ENCODE measurements at places on chromosomes 16 and 17. TPM values are rescaled to one million over a fixed set of nuclear protein-coding genes. Genes with fewer than 3 reads are reported as not detected.

GRCh38 chr17:78433013-78433727 lies 54.7 kb downstream of the PGS1 start:
- H3K36me3 ChIP-seq: no peaks in the 10 kb centered on the region
- DNase-seq: no peak
- no peaks in the 10 kb centered on the region for H3K27me3 ChIP-seq
- H3K4me3 ChIP-seq: no peak overlapping the region

DNA sequence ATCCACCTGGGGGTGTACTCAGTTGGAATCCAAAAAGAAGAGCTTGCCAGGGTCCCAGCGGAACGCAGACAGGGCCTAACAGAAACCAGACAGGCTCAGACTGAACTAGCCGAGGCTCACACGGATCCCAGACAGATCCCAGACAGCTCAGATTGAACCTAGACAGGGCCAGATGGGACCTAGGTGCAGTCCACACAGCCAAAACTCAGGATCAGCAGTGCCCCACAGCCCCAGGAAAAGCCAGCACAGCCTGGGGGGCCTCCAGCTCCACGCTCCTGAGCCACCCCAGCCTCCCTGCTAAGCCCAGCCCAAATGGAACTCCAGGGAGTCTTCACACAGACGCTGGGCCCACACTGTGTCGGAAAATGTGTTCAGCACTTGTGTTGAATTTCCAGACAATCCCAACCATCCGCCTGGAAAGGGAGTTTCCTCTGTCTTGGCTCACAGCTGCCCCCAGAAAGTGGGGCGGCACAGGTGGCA lies 7.5 kb downstream of the STX1B start:
- no peak for DNase-seq
- no peaks in the 10 kb centered on the region for H3K4me1 ChIP-seq
- peaks cover 28% of the 10 kb centered on the region for H3K27me3 ChIP-seq
- no peak overlapping the region for H3K27ac ChIP-seq
- H3K36me3 ChIP-seq: no peaks in the 10 kb centered on the region
- H3K4me3 ChIP-seq: no peak overlapping the region

GRCh38 chr16:57966204-57966771 lies 4.6 kb downstream of the CNGB1 start:
- no peaks in the 10 kb centered on the region for H3K36me3 ChIP-seq
- H3K4me3 ChIP-seq: no peak overlapping the region
- no peaks in the 10 kb centered on the region for H3K4me1 ChIP-seq
- no peaks in the 10 kb centered on the region for H3K27me3 ChIP-seq

Gene ORMDL3
- 131 TPM for total RNA-seq

Gene CRISPLD2
- not detected for total RNA-seq

Data from activated CD8-positive, alpha-beta memory T cell treated with anti-CD3 and anti-CD28 coated beads, Interleukin-2, amount 10 ng/mL, durations not matched to agents 7 days and 5 days (primary cell).